ENCODE measurements at places on chromosomes 11 and 22.

DNA sequence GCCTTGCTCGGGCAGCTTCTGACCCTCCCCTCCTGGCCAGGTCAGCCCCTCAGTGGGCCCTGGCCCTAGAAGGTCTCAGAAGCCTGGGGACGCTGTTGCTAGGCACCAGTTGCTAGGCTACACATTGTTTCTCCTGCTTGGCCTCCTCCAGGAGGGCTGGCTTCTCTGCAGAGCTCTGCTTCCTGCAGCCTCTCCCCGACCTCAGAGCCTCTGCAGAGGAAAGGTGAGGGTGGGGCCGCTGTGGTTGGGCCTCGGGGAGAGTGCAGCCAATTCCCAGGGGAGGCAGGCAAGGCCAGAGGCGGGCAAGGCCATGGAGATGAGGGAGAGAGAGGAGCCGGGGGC is 27.6 kb upstream of the LRRC10B start:
- peak; percentile 72 for DNase-seq

- DNase-seq: no peak
Observed at GRCh38 chr11:129215506-129216245, 23.6 kb upstream of the ARHGAP32 start.

- peak; percentile 88 for DNase-seq
Observed at GRCh38 chr11:46242952-46243795, 34.3 kb upstream of the CREB3L1 start.

DNA sequence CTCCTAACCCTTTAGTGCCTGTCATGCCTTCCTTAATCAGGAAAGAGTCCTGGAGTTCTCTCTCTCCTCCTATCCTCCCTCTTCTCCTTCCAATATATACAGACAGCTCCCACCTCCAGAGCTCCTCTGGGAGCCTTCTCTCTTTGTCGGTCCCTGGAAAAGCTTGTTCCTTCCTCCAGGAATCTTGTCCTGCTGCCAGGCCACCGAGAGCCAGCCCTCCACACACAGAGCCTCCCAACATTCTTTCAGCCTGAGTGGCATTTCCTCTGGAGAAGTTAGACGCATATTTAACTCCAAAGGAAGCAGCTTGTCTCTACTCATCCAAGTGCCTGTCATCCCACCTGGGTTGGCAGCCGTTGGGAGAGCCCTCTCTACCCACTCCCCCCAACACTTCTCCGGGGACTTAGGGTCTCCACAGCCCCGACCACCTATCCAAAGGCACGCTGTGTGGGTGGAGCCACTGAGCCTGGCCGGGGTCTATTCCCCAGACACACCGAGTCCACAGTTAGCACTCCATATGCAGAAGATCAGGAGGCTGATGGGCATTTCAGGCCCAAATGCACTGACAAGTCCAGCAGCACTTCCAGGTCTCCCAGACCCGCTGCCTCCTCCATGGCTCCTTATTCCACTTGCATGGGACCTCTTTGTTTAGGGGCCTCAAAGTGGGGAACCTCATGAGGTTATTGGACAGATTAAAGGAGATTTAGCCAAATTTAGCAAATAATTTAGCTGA is 31.1 kb downstream of the DKK3 start:
- DNase-seq: no peak

GRCh38 chr11:33063326-33063881 is 24.0 kb downstream of the TCP11L1 start:
- DNase-seq: no peak

- DNase-seq: no peak
Observed at GRCh38 chr11:28009388-28009787, 98.6 kb downstream of the KIF18A start.

DNA sequence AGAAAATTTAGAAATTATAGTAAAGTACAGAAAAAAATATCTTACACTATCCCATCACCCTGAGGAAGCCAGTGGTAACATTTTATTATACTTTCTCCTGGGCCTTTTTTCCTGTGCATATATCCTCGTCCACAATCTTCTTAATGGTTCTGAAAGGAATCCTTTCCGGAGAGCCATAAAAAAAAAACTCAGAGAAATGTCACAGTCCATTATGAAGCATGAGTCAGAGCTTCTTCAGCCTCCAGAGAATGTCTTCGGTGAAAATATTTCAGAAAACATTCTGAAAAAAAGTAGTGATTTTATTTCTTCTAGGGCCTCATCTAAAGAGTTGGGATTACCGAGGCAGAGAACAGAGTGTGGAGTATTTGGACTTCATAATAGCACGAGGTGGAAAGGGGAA is 163.4 kb downstream of the INSC start:
- DNase-seq: no peak

Measured in neural crest cell (in vitro differentiated cells).